ENCODE measurements at places on chromosomes 7 and 10.

DNA sequence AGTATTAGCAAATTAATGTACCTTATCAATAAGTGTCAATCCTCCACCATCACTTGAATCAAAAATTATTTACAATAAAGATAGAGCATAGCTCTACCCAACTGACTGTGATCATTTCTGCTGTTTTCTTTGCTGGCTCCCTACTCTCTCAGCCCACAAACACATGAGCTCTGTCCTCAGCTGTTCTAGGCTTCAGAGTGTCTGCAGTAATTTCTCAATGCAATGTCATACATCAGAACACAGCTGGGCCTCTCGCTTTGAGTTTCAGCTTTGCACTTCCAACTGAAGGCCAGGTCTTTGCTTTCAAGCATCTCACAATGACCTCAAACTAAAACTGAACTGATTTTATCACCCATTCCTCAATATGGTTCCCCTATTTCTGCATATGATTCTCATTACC lies 55.7 kb downstream of the RNF133 start:
- DNase-seq, result no peak

DNA sequence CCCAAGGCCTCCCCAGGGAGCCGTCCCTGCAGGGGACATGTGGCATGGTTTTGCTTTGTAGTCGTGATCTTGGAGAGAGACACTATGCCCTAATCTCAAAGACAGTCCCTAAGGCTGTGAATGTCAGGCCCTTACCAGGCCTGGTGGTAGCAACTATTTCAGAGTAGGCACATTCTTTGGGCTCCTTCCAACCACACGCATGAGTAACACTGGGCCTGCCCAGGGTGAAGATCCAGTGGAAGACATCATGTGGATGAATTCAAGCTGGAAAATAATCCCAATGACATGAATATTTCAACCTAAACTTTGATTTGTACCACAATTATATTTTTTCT lies 39.5 kb upstream of the INSIG1 start:
- no peak for DNase-seq

DNA sequence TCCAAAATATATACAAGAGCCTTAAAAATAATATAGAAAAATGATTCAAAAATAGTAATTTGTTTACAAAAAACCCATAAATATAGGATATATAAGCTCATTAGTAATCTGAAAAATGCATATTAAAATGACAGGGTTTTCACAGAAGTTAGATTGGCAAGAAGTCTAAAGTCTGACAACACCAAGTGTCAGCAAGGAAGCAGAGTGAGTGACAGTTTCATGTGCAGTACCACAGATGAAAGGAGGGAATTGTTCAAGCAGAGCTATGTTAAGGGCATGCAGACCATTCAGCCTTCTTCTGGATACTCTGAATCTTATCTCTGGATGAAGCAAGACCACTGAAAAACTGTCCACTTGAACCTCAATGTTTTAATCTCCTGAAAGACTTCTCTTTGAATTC lies 55.9 kb downstream of the ZNF248 start:
- DNase-seq, result no peak

GRCh38 chr10:113444766-113445365 lies 108.0 kb upstream of the HABP2 start:
- DNase-seq, result no peak

- no peak for DNase-seq
These were observed 90.9 kb upstream of the MDFIC start for GRCh38 chr7:114830952-114831351.

- DNase-seq, result no peak
These were observed 26.6 kb upstream of the DDC start for GRCh38 chr7:50591480-50592438.

- no peak for DNase-seq
These were observed 28.0 kb downstream of the ITPRIP start for GRCh38 chr10:104309980-104310978.

DNA sequence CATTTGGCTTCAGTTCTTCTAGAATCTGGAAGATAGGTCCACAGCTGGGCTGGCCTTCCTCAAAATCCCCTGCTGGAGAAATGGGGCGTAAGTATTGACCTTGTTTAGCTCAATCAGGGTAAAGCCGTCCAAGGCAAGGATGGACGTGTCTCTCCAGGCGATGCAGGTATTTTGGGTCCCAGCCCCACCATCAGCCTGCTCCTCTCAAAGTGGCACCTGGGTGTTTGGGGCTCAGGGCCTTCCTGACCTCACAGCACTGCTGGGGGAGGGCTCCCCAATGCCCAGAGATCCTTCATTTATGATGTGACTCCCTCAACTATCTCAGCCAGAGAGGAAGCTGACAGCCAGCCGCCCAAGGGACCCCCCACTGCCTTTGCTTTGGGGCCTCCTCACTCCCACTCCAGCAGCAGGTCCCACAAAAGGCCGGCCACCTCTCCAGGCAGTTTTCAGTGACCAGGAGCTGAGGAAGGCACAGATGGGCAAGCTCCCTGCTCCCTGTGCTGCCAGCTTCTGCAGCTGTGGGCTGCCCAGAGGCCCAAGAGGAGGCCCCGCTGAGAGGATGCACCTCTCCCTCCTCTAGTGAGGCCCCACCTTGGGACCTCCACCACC lies 140.0 kb upstream of the TCERG1L start:
- DNase-seq, result no peak

DNA sequence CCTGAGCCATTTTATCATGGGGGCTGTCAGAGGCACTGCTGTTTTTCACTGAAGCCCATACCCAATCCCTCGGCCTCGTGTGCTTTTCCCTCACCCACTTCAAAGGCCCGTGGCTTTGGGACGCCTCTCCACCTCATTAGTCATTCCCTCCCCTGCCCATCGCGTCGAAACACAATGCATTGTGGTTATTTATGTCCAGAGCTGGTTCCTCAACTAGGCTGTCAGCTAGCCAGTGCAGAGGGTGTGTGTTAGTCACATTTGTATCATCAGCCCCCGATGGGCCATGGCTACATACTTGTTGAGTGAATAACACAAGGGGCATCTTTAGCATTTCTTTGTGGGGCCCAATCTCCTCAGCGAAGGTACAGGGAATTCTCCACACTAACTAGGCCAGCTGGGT lies 3.8 kb upstream of the CRCP start:
- no peak for DNase-seq

- no peak for DNase-seq
These were observed 261.9 kb downstream of the GRID1 start for GRCh38 chr10:86104611-86105145.

DNA sequence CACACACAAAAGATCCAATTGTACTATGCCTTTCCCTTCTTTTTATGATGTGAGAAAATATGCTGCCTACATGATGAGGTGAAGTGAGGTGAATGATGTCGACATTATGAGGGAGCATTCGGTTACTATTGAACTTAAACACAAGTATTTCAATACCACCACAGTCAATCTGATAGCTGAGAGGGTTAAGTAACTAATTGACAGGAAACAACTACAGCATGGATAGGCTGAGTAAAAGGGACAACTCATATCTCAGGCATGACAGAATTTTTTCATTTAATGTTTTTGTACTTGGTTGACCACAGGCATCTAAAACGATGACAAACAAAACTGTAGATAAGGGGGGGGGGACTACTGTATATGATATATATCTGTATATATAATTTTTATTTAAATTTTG lies 488.9 kb downstream of the SH2D4B start:
- no peak for DNase-seq

- no peak for DNase-seq
These were observed 74.3 kb downstream of the COL26A1 start for GRCh38 chr7:101436857-101437576.

- DNase-seq, result no peak
These were observed 34.0 kb downstream of the AHCYL2 start for GRCh38 chr7:129258649-129259389.

DNA sequence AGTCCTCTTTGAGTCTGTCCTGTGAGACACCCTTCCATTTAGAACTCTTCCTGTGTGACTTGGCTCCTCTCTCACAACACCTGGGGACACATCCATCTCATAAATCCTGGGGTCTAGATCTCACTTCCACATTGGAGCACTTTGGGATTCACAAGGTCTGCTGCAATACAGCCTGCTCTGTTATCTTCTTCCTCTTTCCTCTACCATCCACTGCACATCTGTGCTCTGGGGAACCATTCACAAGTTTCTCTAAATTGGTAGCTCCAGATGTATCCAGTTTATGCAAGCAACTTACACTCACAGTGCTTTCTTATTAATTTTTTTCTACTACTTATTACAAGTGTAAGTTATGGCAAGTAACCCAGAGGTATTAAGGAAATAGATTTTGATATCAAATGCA lies 5.5 kb upstream of the FIGNL1 start:
- DNase-seq, result no peak

GRCh38 chr7:150842018-150842417 lies 10.3 kb upstream of the AOC1 start:
- no peak for DNase-seq

GRCh38 chr10:117652228-117653169 lies 110.0 kb downstream of the EMX2 start:
- DNase-seq, result no peak

DNA sequence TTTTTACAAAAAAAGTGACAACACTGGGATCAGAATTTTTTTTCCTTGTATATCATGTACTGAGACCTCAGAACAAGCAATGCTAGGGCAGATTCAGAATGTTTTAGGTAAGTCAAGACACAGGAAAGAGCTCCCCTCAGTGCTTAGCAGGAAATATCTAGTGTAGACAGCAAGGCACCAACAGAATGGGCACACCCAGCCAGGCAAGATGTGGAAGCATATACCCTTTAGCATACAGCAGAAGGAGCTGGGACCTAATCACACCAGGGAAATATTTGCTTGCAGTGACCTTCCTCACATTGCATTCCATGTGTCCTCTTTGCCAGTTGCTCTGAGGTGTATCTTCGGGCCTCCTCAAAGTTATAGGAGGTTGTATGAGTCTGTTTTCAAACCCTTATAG lies 497.6 kb upstream of the LRRN3 start:
- DNase-seq, result no peak

DNA sequence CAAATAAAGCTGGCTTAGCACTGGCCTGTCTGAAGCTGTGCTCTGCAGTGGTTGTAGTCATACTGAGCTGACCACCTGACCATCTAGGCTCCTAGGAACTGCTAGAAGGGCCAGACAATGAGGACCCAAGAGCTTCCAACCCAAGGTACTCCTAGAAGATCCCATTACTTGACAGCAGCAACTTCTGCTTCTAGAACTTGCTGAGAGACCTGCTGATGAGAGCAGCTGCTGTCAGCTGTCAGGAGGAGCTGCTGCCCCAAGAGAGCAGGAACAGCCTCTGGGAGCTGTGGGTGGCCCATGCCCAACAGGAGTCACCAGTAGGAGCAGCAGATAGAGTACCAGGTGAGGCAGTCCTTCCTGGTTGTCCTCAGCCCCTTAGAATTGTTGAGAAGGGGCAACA lies 70.2 kb downstream of the RBM20 start:
- DNase-seq, result no peak

DNA sequence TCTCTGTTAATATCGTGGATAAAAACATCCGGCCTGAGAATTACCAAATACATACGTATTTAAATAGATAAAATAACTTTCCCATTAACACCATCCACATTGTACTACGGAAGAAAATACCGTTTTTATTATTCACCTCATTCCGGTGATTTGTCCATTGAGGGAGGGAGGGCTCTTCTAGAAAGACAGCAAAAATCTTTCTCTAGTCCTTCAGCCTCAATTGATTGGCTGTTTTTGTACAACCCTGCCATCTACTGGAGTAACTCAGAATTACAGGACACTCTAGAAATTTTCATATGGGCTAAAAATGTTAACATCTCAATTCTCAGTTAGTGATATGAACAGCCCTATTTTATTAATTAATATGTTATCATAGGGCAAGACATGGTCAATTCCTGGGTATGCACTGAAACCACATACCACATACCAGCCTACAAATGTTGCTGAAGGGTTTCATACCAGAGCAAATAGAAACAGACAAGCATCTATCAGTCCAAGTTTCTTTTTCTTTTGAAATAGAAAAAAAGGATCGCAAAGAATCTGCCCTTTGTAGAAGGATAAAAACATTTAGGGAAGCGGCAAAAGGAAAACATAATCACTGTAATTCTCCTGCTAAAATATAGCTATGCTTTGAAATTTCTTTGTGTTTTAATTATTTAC lies 55.8 kb upstream of the CDCA7L start:
- DNase-seq, result no peak

- no peak for DNase-seq
These were observed 34.6 kb downstream of the KCNMA1 start for GRCh38 chr10:77602913-77603533.

GRCh38 chr10:119216127-119216526 lies 8.8 kb downstream of the GRK5 start:
- no peak for DNase-seq

GRCh38 chr7:37660614-37661013 lies 23.0 kb upstream of the GPR141 start:
- no peak for DNase-seq

GRCh38 chr7:92266415-92267241 lies 20.9 kb downstream of the ANKIB1 start:
- DNase-seq, result no peak

DNA sequence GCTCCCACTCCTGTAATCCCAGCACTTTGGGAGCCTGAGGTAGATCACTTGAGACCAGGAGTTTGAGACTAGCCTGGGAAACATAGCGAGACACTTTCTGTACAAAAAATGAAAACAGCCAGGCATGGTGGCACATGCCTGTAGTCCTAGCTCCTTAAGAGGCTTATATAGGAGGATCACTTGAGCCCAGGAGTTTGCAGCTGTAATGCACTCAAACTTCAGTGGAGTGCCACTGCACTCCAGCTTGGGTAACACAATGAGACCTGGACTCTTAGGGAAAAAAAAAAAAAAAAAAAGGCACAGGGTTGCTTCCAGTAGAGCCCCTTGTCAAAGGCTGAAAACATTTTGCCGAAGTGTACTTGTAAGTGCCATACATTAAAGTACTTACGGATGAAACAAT lies 195.3 kb downstream of the PHTF2 start:
- no peak for DNase-seq

- DNase-seq, result no peak
These were observed 35.0 kb downstream of the HDAC9 start for GRCh38 chr7:18530224-18531179.

- no peak for DNase-seq
These were observed 574.1 kb downstream of the GALNT17 start for GRCh38 chr7:71705901-71706596.

- no peak for DNase-seq
These were observed 145.9 kb downstream of the SH3PXD2A start for GRCh38 chr10:103709341-103709920.

- DNase-seq, result no peak
These were observed 431.2 kb upstream of the IGFBP3 start for GRCh38 chr7:46352004-46352954.

DNA sequence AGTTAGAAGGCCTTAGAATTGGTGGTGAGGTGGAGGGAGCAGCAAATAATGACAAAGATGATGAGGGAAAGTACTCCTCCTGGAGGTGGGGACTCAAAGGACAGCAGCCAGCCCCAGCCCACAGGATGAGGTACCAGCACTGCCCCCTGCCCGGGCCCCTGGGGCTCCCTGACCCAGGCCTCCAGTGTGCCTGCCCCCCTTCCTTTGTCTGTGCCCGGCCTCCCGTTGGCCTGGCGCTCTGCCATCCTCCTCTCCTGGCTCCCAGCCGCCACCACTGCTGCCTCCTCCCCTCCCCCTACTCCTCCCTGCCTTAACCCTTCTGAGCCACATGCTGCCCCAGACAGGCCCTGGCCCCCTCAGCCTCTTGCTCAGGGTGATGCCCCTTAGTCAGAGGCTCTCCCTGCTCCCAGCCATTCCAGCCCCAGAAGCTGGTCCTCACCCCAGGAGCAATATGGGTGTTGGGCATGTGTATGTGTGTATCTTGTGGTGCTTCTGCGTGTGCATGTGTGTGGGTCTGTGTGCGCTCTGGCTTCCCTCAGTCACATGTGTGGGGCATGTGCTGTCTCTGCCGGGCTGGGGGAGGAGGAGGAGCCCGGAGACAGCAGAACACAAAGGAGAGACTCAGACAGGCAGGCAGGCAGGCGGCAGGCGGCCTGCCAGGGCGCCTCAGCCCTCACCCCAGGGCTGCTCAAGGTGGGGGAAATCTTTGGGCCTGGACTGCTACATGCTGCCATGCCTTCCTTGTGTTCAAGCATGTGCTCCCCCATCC lies 2.6 kb downstream of the LDB1 start:
- peak; percentile 61 for DNase-seq

Data from T-helper 22 cell (primary cell).